ENCODE measurements at places on chromosomes 5 and 9.

- DNase-seq: no peak
Observed at GRCh38 chr5:20113031-20113715, 125.2 kb upstream of the CDH18 start.

DNA sequence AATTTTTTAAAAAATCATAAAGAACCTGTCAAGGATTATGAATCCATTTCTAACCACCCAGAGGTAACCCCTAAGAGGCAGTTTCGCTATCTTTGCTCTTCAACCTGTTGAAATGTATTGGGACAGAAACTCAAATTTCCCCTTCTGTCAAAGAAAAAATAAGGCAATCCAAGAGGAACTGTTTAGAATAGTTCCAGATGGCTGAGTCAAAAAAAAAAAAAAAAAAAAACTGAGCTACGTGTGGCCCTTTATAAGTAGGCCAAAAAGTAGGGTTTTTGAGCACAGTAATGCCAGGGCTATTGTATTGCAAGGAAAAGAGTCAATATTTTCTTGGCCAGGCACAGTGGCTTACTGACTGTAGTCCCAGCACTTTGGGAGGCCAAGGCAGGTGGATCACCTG is 94.9 kb downstream of the RAD23B start:
- no peak for DNase-seq

GRCh38 chr5:159324102-159324755 is 6.1 kb downstream of the IL12B start:
- no peak for DNase-seq

DNA sequence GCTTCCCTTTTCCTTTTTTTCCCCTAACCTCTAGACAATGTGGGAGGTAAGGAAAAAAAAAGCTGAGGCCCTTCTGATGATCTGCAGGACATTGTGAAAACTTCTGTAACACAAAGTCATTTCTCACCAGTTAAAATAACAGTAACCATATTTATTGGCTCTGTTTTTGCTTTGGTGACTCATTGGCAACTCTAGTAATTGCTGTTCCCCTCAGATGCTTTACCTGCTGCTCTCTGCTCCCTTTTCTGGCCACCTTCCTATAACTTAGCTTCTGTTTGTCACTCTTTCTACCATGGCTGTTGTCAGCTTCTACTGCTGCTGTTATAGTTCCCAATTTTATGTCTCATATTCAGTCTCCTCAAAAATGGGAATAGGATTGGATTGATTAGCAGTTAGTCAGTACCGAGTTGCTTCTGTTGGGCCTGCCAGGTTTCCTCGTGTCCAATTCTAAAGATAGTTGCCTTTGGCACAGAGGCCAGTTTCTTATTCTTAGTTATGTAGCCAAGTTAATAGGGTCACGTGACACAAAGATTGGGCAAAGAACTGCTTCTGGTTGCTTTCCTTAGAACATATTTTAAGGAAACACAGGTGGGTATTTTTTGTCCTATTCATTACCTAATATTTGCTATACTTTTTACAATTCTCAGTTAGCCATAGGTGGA is 16.8 kb downstream of the SCAMP1 start:
- no peak for DNase-seq

- no peak for DNase-seq
Observed at GRCh38 chr5:138955671-138956295, 80.6 kb upstream of the LRRTM2 start.

GRCh38 chr5:149616727-149617285 is 35.5 kb downstream of the ARHGEF37 start:
- no peak for DNase-seq

DNA sequence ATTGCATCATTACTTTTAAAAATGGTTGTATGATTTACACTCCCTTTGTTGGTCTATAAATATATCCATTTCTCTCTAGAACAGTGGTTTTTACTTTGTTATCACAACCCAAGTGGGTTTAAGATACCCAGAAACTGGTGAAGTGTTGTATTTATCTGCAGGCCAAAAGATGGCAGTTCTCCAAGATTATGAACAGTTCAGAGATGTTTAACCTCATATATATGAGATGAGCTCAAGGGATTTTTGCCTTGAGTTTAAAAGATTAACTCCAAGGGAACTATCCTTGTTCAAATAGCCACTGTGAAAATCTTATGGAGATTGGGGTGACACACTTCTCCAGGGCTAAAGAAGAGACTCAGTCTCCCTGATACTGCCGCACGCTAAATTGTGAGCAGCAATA is 572.6 kb downstream of the TLE4 start:
- DNase-seq: no peak

DNA sequence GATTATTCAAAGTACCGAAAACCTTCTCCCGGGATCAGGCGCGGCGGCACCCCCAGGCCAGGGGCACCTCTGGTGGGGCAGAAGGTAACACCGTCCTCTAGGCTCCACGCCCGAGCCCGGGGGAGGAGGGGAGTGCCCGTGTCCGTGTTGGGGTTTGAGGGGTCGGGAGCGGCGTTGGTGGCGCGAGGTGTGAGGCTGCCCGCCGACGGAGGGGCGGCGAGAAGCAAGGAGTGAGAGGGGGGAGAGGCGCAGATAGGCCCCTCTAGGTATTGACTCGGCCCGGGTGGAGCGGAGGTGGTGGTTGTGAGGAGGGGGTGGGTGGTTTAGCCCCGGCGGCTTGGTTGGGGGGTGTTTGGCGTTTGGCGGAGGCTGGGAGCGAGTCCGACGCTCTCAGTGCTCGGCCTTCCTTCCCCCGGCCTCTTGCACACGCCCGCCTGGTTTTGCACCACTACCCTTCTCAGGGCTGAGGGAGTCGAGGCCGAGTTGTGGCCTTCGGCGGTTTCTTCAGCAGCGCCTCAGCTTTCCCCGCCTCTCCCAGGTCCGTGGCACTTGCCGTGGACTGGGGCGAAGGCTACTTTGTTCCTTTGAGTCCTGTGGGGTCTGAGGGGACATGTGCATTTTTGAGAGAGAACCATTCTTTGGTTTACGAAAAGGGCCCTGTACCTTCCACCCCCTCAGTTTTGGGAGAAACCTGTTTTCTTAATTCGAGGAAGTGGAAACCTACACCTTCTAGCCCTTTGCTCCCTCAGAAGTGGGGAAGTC is 450 bp downstream of the GPBP1 start:
- no peak for DNase-seq

- DNase-seq: peak; percentile 11
Observed at GRCh38 chr9:132597073-132597775, 14.8 kb downstream of the BARHL1 start.

GRCh38 chr5:168778536-168778935 is 199.4 kb upstream of the PANK3 start:
- no peak for DNase-seq

DNA sequence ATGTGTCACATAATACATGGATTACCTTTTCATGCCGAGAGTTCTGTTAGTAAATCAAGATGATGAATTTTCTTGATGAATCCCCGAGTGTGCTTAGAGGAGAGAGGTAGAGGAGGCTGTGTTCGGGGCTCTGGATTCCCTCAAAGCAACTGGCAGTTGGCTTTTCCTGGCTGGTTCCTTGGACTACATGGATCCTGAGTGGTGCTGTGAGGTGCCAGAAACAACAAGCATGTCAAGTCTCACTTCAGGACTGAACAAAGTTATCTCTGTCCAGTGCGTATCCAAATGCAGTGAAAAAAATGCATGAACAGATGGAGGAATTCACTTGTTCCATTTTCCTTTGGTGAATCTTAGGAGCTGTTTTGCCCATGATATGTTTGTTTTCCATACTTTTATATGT is 231.7 kb downstream of the FBXL7 start:
- no peak for DNase-seq

DNA sequence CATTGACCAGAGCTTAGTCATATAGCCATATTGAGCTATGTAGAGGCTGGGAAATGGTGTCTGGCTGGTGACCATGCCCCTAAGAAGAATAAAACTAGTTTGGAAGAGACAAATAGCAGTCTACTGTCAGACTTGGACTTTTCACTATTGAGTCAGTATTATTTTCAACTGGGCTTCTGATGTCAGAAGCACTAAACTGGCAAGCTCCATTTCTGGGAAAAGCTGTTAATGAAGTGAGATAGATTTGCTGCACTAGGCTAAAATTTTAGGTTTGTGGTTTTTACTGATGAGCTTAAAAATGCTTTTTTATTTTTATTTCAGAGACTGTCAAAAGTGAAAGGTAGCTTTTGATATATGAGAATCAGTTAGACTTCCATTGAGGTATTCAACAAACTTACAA is 220.2 kb downstream of the RAB3C start:
- DNase-seq: no peak

DNA sequence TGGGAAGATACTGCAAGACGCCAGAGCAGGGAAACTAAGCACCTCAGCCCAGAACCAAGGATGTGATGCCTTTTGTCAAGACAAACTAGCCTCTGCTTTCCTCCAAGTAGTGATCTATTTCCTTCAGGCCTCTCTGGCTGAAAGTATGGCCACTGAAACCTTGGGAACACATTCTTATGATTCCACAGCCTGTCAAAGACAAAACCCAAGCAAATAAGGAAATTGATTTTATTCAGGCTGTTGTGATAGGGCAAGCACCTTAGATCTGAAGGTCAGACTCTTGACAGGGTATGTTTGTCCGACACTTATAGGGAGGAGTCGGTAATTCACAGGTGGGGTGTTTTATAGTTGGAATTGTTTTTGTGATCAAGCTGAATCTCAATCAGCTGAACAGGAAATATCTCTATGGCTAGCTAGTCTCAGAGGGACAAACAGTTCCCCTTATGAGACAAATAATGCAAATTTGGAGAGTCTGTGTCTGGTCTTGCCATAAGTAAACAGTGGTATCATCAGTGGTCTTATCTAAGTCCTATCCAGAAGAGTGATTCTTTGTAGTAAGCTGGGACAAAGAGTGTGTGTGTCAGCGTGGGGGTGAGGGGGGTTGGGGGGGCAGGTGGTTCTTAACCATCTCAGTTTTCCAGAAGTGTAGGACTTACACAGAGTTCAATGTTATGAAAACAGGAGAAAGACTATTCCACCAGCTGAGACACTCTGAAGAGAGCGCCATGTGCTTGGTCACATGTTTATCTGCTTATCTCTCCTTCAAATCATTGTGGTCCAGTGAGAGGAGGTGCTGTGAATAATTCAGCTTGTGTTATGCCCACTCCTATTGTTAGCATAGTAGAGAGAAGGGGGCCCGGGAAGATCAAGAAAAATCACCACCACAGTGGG is 6.7 kb upstream of the ZCCHC10 start:
- peak; percentile 41 for DNase-seq

- peak; percentile 4 for DNase-seq
Observed at GRCh38 chr9:95953986-95954385, 78.5 kb downstream of the ERCC6L2 start.

- no peak for DNase-seq
Observed at GRCh38 chr5:71864730-71865601, 145.9 kb downstream of the CARTPT start.

DNA sequence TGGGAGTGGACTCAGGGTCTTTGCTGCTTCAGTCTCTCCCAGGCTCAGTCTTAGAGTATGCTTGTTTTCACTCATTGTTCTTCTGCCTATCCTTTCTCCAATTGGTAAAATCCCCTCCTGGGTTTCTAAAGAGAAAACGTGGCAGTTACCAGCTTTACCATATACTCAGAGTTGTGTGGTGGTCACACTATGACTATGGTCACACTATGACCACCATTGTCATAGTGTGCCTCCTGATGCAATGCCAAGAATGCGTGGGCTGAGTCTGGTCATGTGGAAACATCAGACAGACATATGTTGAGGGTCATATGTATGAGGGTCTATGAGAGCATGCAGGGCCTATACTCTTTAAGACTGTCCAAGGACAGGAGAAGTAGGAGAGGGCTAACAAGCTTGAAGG is 326.5 kb upstream of the PRR16 start:
- DNase-seq: no peak

GRCh38 chr5:175444060-175444904 is at the start of gene DRD1:
Gene DRD1, minus strand, starts transcription at chr5:175444182. Its CDS starts 1,083 bp downstream, at chr5:175443099.
- peak; percentile 82 for DNase-seq

GRCh38 chr9:106675780-106676179 is 187.2 kb upstream of the ZNF462 start:
- DNase-seq: no peak

DNA sequence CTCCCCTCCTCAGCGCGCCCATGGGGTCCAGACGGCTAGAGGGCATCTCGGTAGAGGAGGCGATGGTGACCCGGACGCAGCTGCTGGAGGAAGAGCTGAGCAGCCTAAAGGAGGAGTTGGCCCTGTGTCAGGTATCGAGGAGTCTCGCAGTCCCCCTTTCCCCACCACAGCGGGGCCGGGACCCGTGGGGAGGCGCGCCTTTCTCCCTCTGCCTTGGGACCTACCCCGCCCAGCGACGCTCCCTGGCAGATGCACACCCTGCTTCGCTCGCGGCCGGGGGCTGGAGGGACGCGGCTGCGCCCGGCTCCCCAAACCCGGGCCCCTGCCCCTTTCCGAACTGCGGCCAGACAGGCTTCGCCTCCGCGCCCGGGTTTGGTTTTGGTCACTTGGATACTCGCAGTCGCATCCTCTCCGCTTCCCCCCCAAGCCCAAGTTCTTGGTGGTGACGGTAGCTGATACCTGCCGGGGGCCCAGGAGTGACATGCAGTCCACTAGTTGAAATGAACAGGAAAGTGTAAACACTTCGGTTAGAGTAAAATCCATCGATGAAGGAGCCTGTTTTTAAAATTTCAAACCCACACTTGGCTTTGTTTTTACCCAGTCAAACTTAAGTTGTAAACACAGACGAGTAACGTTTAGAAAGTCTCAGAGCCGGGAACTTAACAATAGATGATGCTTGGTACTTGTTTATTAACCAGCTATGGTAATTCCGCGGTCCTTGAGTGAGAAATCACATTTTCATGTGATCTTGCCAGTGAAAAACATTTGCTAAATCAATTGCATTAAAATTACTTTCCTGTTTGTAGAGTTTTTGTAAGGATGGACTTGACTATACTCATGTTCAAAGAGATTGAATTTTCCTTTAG is 688 bp downstream of the CNTLN start:
- DNase-seq: peak; percentile 30

DNA sequence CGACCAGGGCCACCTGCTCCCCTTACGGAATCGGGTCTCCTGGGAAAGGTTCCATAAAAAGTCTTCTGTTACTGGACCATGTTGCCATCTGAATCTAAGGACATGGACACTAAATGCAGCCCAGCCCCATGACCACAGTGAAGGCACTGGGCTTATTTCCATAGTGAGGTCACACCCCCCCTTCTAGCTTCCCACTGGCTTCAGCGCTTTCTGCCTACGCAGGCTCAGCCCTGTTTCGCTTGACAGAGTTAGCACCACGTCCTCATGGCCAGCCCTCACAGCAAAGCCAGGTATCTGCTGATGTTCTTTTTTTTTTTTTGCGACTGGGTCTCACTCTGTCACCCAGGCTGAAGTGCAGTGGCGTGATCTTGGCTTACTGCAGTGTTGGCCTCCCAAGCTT is 14.1 kb downstream of the UCK1 start:
- DNase-seq: no peak

GRCh38 chr9:120725907-120726306 is 11.6 kb upstream of the MEGF9 start:
- DNase-seq: no peak

- DNase-seq: no peak
Observed at GRCh38 chr9:105290954-105291353, 46.5 kb downstream of the SLC44A1 start.

- no peak for DNase-seq
Observed at GRCh38 chr5:642481-642880, 30.3 kb downstream of the CEP72 start.

GRCh38 chr5:108508979-108509378 is 127.1 kb upstream of the FBXL17 start:
- DNase-seq: no peak
